CD4-positive, alpha-beta T cell treated with Interleukin-17A for 1 hour (primary cell): ENCODE measurements at places on chromosomes 16 and 17.

GRCh38 chr16:54066451-54067105 lies 220.0 kb downstream of the IRX3 start:
- DNase-seq, result no peak

DNA sequence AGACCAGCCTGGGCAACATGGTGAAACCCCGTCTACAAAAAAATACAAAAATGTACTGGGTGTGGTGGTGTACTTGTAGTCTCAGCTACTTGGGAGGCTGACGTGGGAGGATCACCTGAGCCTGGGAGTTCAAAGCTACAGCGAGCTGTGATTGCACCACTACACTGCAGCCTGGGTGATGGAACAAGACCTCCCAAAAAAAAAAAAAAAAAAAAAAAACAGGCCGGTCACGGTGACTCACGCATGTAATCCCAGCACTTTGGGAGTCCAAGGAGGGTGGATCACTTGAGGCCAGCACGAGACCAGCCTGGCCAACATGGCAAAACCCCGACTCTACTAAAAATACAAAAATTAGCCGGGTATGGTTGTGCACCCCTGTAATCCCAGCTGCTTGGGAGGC lies 12.7 kb upstream of the APPBP2 start:
- DNase-seq, result no peak

GRCh38 chr16:53829186-53829747 lies 125.3 kb downstream of the FTO start:
- no peak for DNase-seq

- DNase-seq, result no peak
Observed at GRCh38 chr16:82219298-82219697, 49.3 kb upstream of the MPHOSPH6 start.

- no peak for DNase-seq
Observed at GRCh38 chr16:57509231-57509923, 23.1 kb upstream of the DOK4 start.

DNA sequence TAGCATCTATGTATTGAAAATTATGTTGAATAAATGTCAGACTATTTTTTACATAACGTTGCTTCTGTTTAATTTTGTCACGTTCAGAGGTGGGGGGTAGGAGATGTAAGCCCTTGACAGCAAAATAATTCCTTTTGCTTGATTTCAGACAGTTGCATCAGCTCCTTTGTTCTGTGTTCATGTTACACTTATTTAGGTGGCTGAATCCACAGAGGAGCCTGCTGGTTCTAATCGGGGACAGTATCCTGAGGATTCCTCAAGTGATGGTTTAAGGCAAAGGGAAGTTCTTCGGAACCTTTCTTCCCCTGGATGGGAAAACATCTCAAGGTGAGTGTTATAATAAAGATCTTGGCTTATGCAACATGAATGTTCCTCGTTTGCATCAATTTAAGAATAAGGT lies 4.5 kb downstream of the HERPUD1 start:
- DNase-seq, result no peak
